ENCODE measurements at places on chromosomes 7 and 10. TPM values are rescaled to one million over a fixed set of nuclear protein-coding genes. Genes with fewer than 3 reads are reported as not detected.

Gene OIT3
- total RNA-seq = 0.19 TPM

Gene MRLN
- not detected for total RNA-seq

Gene ZNF425
- 1.6 TPM for total RNA-seq

Gene ABCC2
- 0.70 TPM for total RNA-seq

DNA sequence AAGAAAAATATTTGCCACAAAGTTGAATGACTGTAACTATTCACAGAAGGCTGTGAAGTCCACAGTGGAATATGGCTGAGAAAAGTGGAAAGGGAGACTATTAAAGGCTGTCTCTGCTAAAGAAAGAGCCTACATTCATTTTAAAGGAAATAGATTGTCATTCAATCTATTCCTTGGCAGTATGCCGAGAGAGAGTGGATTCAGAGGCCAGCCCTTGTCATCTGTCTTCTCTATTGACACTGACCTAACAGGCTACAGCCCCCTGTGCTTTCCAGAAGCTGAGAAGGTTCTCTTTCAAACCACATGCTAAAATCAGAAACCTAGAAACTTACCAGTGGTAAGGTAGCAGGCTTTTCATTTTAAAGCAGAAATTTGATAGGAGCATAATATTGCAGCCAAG is 12.1 kb downstream of the ODAD2 start:
- no peak for DNase-seq

DNA sequence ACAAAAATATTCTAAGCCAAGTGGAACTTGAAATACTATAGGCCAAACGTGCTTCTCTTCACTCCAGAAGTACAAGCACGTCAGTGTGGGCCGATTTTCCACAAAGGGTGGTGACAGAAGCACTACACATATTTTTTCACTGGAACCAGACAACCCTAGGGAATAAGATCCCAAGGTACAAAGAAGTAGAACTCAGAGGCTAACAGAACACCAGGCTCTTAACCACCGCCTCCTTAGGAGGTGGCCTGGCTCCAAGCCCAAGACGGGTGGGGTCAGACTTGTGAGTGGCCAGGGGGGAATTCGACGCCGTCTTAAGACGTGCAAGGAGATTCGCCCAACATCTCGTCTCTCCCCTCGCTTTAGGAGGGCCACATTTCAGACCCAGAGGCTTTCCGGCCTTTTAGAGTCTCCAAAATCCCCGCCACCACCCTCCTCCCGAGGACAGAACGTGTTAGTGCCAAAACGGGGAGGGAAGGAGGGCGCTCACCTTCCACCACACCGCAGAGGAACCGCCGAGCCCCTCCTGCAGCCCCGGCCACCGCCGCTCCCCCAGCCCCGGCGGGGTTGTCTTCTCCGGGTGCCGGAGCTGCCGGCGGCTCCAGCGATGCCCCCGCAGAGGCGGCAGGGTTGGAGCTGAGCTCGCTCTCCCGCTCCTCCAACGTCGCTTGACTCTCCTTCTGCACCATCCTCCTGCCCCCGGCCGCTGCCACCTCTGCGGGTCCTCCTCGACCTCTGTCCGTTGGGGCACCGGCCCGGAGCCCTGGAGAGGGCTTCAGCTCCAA is 716 bp downstream of the OGA start:
- peak; percentile 71 for DNase-seq

DNA sequence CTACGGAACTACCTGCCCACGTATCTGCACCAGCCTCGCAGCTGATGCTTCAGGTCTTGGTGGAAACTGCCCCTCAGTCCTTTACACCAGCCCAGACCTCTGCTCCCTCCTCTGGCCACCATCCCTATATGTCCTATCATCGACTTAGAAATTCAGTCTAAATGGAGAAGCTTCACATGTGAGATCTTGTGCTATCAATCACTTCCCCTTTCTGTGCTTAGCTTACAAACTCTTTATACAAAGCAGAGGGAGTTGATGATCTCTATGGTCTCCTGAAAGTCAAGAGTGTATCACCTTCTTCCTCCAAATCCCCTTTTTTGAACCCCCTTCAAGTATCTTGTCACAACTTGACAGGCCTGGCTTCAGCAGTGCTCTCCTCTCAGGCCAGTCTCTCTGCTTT is 30.7 kb downstream of the ZNF777 start:
- no peak for DNase-seq

DNA sequence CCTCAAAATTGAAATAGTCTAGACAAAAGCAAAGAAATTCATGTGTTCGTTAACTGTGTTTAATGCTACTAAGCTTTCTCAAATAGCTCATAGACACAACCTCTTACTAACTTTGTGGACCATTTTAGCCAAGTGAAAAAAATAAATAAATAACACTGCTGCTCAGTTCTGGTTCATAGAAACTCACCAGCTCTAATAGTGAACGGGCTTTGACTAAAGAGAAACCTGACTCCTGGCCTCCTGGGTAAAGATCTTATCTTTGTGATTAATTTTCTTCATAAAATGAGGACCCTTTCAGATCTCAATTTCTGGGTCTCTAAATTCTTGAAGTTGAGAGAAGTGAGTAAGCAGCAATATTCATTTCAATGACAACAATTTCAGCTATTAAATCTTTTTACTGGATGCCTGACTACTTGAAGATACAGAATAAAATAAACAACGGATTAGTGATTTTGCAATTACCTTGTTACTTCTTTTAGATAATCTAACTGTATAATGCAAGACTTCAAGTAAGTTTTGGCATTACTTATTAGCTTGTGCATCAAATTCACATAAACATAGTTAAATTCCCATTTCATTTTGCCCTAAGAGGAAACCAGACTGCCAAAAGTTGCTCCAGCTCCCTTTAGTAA is 3.1 kb downstream of the CADPS2 start:
- DNase-seq = no peak

- no peak for DNase-seq
Observed at GRCh38 chr7:132560825-132561529, 15.3 kb downstream of the PLXNA4 start.

GRCh38 chr7:118583641-118584040 is 359.1 kb downstream of the ANKRD7 start:
- DNase-seq = no peak

GRCh38 chr7:81929386-81929785 is 159.5 kb upstream of the HGF start:
- no peak for DNase-seq

DNA sequence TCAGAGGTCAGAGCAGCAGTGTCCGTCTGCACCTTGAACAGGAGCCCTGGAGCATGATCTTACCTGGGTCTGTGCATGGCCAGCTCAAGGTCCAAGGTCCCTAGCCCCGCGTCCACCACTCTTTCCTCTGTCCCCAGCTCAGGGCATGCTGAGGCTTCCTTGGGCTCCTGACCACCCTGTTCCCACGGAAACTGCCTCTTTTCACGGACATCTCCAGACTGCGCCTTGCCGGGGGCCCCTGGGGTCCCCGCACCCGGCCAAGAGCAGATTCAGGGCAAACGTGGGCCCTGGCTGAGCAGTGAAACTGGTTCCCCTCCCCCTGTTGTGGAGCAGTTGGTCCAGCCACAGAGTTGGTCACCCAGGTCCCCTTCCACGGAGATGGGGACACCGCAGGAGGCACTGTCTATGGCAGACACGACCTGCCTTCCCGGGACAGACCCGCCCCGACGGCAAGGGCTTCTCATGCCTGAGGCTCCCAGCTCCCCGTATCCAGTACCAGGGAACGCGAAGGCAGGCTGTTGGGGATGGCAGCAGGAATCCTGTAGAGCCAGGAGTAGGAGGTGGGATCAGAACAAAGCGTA is 217.4 kb upstream of the PPP2R2D start:
- DNase-seq = no peak

DNA sequence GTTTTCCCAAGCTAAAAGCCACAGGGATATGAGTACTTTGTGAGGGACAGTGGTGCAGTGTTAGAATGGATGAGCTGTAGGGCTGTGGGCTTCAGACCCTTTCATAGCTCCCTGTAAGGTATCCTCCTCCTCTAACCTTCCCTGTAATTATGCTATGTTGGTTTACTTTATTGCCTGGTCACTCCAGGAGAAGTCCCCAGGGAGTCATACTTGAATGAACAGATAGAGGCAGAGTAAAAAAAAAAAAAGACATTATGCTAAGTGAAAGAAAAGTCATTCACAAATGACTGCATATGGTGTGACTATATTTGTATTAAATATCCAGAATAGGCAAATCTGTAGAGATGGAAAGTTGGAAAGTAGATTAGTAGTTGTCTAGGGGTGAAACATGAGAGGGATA is 434.4 kb downstream of the AUTS2 start:
- no peak for DNase-seq

DNA sequence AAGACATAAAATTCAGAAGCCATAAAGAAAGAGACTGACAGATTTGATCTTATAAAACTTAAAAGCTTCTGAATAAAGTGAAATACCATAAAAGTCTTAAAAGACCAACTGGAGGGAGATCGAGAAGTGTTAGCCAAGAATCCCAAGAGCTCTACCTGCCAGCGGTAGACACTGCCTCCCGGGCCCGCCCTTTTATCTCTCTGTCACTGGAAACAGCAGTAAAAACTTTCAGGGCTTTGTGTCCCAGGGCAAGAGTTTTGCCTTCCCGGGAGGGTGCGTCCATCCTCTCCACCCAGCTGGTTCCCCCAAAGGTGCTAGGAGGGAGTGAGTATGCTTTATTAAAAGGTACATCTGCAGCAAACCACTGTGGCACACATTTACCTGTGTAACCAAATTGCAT is 5.8 kb downstream of the PLA2G12B start:
- DNase-seq = no peak

- no peak for DNase-seq
Observed at GRCh38 chr10:104895981-104896380, 254.9 kb downstream of the SORCS3 start.

DNA sequence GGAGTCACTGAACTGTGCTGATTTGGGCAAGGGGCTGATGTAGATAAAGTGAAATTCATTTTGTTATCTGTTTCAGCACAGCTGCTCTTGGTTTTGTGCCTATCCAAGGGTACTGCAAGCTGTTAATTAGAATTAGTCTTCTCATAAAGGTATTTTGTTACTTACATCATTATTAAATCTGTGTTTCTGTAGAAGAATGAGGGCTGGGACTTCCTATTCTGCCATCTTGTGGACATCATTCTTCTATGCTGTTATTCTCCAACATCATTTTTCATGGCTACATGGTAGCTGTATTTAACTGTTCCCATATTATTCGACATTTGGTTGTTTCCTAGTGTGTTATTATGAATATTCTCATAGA is 76.2 kb upstream of the CCDC71L start:
- peak; percentile 20 for DNase-seq

DNA sequence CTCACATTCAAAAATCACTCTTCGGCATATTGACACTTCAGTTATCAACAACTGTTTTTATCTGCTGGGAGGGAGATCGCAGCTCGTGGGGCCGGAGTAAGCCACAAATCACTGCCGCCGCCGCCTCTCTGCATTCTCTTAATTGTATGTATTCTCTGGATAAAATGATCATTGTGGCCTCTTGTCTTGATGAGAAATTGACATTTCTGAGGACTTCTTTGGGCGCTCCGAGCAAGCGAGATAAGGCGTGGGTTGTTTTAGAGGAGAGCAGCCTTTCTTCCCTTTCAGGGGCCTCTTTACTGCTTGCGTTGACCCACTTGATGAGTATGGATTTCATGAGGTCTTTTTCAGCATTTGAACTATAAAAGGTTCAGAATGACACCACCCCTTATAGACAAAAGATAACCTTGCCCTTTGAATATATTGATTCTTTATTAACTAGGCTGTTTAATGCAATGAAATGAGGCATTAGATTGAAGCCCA is 130.6 kb downstream of the EBF3 start:
- DNase-seq = no peak
